ENCODE measurements at places on chromosomes 1 and 21. TPM values are rescaled to one million over a fixed set of nuclear protein-coding genes. Genes with fewer than 3 reads are reported as not detected.

Gene RGS13
- total RNA-seq = not detected

Gene CFAP107
- total RNA-seq = not detected

Gene ODR4
- 10.2 TPM for total RNA-seq

- no peak for DNase-seq
- H3K4me1 ChIP-seq = no peaks in the 10 kb centered on the region
- H3K36me3 ChIP-seq = no peaks in the 10 kb centered on the region
- no peak overlapping the region for H3K4me3 ChIP-seq
Observed at GRCh38 chr21:42096566-42096965, 25.4 kb downstream of the UMODL1 start.

DNA sequence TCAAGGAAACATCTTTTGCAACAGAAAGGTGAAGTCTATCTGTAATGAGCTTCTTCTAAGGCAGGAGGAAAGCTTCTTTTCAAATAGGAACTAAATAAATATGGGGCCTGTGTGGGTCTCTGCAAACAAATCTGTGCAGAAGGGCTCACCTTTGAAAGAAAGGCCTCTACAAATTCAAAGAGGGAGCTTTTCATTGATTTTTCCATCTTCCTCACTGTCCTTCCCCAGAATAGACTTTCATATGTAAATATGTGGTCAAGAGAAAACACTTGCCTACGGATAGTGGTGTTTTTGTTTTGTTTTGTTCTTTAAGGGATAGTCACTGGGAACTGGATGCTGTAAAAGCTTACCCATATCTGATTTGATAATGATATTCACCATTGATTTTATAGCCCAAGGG lies 223.4 kb downstream of the DSCAM start:
- H3K27me3 ChIP-seq = no peaks in the 10 kb centered on the region
- H3K4me3 ChIP-seq = no peak overlapping the region
- no peak overlapping the region for H3K27ac ChIP-seq

DNA sequence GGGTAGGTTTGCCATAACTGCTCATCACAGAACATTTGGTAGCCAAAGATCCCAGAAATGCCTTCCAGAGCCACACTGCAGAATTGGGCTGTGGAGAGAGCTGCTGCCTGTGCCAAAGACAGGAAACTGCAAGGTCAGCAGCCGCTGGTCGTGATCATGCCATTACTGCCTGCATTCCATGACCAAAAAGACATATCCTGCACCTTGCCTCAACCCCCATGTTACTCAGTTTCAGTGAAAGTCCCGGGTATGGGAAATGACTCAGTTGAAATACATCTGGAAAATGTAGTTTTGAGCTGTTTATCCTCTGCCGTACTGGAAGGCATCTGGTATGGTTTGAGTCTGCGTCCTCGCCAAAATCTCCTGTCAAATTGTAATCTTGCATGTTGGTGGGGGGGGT lies 161.7 kb downstream of the FCRL5 start:
- no peak for DNase-seq
- H3K36me3 ChIP-seq = no peaks in the 10 kb centered on the region
- no peak overlapping the region for H3K4me3 ChIP-seq
- H3K4me1 ChIP-seq = no peaks in the 10 kb centered on the region
- no peak overlapping the region for H3K27ac ChIP-seq
- no peaks in the 10 kb centered on the region for H3K27me3 ChIP-seq

Data from right atrium auricular region (tissue), 2 donors.